Cardiac septum (tissue), 1 donor: ENCODE measurements at places on chromosomes 7 and 10.
A peak's percentile ranks its signal among the peaks of the same experiment; 100 is the strongest.

- DNase-seq = no peak
Measured at GRCh38 chr7:37100735-37101331, 347.8 kb downstream of the ELMO1 start.

DNA sequence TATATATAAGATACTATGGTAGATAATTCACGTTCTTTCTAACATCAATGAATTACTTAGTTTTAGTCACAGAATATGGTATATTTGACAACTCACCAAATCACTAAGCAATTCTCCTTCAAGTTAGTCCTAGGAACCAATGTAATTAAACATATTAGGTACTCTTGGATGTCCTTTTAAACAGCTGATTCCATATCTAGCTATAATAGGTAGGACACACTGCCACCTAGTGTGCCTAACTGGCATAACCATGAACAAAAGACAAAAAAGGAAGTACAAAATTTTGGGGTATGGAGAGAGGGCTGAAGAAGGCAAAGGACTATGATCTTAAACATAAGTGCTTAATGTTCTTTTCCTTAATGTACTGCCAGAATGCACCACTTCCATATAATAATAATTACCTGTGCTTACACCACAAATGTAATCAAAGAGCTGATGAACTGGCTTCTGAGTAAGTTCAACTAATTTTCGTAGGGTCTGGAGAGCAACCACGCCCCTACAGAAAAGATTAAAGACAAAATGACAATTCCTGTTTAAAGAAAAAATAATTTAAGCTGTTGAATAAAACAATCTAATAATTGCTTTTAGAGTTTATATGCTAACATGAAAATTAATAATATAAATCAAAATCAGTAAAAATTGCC lies 28.7 kb downstream of the PNPLA8 start:
- DNase-seq = no peak

GRCh38 chr10:58023341-58024073 lies 244.2 kb downstream of the IPMK start:
- DNase-seq = no peak

DNA sequence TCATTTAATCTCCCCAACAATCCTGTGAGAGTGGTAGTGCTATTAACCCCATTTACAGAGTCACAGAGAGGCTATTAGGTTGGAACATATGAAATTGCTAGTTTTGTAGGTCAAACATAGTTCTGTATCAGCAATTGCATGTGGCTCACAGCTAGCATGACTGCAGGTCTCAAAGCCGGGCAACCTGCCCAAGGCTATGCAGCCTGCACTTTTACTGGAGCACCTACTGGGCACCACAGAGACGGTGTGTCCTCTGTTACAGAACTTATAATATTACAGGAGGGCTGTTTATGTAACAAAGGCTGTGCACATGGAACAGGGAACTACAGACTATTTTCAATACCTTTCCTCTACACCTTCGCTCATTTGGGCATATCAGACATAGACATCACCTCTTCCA lies 355.8 kb downstream of the RPS24 start:
- no peak for DNase-seq

GRCh38 chr7:51090411-51090810 lies 226.2 kb downstream of the COBL start:
- DNase-seq = no peak

- no peak for DNase-seq
Measured at GRCh38 chr7:8117195-8117594, 144.8 kb downstream of the ICA1 start.

GRCh38 chr7:68694656-68695055 lies 903.6 kb upstream of the AUTS2 start:
- DNase-seq = no peak

- DNase-seq = no peak
Measured at GRCh38 chr7:46716926-46717325, 795.9 kb upstream of the IGFBP3 start.

GRCh38 chr10:80186364-80187012 lies 18.8 kb downstream of the ANXA11 start:
- peak; percentile 83 for DNase-seq

GRCh38 chr10:25988583-25988982 lies 54.6 kb downstream of the MYO3A start:
- DNase-seq = no peak

- no peak for DNase-seq
Measured at GRCh38 chr10:22429146-22429545, 83.8 kb downstream of the SPAG6 start.

GRCh38 chr7:101934618-101935017 lies 117.2 kb downstream of the CUX1 start:
- DNase-seq = no peak

- no peak for DNase-seq
Measured at GRCh38 chr10:12703813-12704212, 297.7 kb downstream of the CCDC3 start.

DNA sequence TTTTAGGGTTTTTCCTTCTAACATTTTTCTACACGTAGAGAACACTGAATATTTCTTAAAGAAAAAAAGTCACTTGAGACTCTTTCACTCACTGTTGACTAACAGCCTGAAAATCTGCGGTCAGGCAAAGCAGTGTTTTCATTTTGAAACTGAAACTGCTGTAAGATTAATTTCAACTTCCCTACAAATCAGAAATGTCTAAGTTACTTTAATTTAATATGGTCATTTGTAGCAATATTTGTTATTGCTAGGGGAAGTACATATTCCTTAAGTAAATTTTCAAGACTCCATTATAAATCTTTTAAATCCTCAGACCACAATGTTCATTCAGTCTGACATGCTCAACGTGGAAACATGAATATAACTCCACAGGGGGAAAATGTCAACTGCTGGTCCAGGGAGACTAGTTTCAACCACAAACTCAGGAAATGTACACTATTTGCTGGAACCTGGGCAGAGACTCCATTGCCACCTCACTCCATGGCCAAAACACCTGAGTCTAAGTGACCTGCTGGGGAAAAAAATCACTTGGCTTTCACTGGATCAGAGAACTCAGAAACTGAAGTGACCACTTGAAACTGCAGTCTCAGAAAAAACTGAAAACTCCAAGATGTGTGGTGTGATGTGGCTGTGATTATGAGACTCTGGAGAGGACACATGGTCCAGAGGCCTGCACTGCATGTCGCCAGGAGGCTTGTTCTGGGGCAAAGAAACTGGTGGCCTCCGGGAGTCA lies 161.2 kb downstream of the TAX1BP1 start:
- no peak for DNase-seq

GRCh38 chr10:101032637-101033224 lies 1.7 kb downstream of the SFXN3 start:
- DNase-seq = peak; percentile 84

- no peak for DNase-seq
Measured at GRCh38 chr10:69179089-69179742, 818 bp upstream of the SUPV3L1 start.

GRCh38 chr10:5071411-5072198 lies 22.6 kb upstream of the AKR1C3 start:
- DNase-seq = no peak

GRCh38 chr10:97336942-97337831 lies 2.7 kb upstream of the FRAT2 start:
- no peak for DNase-seq

DNA sequence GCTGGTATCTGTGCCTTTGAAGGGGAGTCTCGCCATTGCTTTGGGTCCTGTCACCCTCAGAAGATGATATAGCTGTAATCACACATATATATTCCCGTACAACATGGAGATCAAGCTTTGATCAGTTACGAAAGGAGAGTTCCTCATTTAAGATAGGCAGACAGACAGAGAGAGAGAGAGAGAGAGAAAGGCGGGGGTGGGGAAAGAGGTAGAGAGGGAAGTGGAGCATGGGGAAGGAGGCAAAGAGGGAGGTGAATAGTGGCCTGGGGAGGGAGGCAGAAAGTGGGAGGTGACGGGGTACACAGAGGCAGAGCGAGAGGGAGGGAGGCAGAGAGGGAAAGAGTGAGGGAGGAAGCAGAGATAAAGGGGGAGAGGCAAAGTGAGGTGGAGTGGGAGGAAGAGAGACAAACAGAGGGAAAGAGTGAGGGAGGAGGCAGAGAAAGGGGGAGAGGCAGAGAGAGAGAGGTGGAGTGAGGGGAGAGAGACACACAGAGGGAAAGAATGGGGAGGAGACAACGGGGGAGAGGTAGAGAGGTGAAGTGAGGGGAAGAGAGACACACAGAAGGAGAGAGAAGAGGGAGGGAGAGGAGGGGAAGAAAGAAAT lies 44.6 kb upstream of the C1QL3 start:
- no peak for DNase-seq

GRCh38 chr10:60041489-60042133 lies 135.3 kb upstream of the CCDC6 start:
- DNase-seq = no peak

- no peak for DNase-seq
Measured at GRCh38 chr7:130990178-130990832, 256.3 kb upstream of the KLF14 start.

GRCh38 chr7:69042138-69042537 lies 556.1 kb upstream of the AUTS2 start:
- DNase-seq = no peak

GRCh38 chr10:44384601-44385025 lies 284 bp downstream of the CXCL12 start:
- DNase-seq = peak; percentile 71

- DNase-seq = no peak
Measured at GRCh38 chr10:17494626-17495260, 40.3 kb upstream of the ST8SIA6 start.

DNA sequence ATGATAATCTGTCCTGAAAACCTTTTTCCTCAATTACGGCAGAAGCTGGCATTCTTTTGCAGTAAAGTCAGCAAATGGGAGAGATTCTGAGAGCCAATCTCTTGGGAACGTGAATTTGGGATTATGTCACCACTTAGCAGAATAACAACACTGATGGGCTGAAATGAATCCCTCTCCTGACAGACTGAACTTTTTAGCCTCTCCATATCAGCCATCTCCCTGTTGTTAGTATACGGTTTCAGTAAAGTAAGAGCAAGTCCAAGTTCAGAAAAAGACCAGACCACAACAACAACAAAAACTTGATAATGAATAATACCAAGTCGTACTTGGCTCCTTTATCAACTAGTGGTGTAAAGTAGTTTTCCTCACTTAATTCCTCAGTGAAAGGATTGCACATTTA lies 1048.8 kb downstream of the GATA3 start:
- no peak for DNase-seq

GRCh38 chr7:94030634-94031033 lies 26.5 kb upstream of the BET1 start:
- DNase-seq = no peak

GRCh38 chr7:48691788-48692187 lies 232.6 kb upstream of the CDC14C start:
- no peak for DNase-seq

DNA sequence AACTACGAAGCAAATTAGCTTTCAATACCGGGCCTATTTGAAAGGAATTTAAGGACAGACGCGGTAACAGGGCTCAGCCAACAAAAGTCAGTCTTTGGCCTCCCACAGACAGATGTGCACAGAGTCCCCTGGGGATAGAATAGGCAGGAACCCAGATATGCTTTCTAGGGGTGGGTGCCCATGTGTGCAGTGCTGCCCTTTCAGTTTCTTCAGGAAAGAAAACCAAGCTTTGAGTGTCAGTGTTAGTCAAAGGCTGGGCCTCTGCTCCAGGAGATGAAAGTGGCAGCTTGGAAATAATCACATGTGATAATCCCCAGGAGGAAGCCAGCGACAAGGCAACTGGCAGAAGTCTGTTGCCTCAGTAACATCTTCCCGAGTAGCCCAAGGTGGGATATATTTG lies 43.8 kb upstream of the CSTF2T start:
- no peak for DNase-seq

DNA sequence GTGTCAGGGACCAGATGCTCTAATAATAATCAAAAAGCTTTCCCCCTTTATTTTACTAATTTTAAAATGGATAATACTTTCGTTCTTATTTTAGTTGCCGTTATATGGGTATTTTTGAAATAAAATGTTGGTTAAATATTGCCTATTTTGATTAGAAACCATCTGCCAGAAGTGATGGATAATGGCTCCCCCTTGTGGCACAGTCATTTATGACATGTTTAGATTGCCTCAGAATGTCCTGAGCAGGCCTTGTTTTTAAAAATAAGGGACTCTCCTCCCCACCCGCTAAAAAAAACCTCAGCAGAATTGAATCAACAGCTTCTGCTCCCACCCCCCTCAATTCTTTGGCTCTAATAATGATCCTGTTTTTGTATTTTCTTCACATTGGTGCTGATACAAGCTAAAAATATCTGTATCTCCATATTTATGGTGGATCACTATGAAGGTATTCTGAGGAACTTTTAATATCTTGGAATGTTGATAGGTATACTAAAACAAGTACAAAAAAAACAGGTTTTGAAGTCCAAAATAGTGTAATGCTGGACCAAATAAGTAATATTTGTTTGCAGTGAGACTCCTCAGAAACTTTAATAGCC lies 38.8 kb downstream of the TMEM60 start:
- DNase-seq = no peak

DNA sequence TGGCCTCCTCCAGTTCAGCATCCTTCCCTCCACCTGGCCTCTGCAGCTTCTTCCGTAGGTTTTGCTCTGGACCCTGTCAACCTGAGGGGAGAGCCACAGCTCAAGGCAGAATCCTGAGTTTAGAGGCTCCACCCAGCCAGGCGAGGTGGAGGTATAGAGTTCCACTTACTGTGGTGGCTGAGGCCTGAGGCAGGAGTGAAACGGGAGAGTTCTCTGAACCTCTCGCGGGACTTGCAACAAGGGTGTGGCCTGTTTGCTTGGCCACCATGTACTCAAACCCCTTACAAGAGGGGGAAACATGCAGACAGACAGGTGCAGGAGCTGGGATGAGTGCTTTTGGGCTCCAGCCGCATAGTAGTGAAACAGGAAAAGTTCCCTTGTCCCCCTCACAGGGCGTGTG lies 154.0 kb upstream of the C7orf33 start:
- DNase-seq = no peak

DNA sequence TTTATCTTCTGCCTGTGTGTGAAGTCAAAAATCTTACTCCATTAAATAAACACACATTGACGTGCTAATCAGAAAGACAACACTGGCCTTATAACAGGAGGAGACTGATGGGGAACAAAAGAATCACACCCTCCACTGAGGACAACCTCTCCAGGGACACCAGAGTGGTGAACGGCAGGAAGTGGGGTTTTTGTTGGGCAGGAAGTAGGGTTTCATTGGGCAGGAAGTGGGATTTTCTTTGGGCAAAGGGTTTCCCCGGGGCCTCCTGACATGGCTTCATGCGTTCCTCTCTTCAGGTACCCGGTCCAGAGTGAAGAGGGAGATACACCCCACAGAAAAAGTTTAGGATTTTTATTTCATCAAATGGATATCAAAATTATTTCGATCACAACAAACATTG lies 30.6 kb downstream of the ADARB2 start:
- DNase-seq = no peak

DNA sequence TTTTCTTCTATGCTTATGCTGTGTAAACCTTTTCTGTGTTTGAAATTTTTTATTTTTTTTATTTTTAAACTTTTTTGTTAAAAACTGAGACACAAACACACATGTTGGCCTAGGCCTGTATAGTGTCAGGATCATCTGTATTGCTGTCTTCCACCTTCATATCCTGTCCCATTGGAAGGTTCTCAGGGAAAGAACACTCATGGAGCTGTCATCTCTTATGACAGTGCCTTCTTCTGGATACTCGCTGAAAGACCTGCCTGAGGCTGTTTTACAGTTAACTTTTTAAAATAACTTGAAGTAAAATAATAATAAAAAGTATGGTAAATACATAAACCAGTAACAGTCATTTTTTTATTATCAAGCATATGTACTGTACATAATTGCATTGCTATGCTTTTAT lies 34.1 kb downstream of the CREM start:
- no peak for DNase-seq
